MM.1S (cell line): ENCODE measurements at places on chromosomes 7 and 10.

DNA sequence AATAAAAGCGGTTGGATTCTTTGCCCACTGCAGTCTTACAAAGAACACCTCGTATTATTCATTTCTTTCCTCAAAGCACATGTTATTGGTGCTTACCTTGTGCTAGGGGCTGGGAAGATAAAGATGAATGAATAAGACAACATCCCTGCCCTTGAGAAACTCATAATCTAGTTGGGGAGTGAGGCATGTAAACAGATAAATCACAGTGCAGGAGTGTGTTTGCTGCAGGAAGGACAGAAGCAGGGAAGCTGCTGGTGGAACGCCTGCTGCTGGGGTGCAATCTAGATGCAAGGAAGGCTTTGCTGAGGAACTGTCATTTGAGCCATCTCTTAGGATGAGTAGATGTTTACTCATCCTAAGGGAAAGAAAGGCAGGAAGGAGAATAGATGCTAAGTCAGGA, 135.6 kb downstream of the TMEM178B start:
- no peaks in the 10 kb centered on the region for H3K36me3 ChIP-seq
- H3K4me1 ChIP-seq, result no peaks in the 10 kb centered on the region
- DNase-seq, result no peak

- DNase-seq, result peak; percentile 18
- H3K27ac ChIP-seq, result no peak overlapping the region
- H3K4me3 ChIP-seq, result peak overlapping the region; percentile 52
- peaks cover 29% of the 10 kb centered on the region for H3K4me1 ChIP-seq
These were observed 155.5 kb upstream of the LYZL2 start for GRCh38 chr10:30784897-30785605.

GRCh38 chr7:99992330-99993038, 16.7 kb upstream of the AZGP1 start:
- no peaks in the 10 kb centered on the region for H3K36me3 ChIP-seq
- H3K27me3 ChIP-seq, result peaks cover 29% of the 10 kb centered on the region; the same call in 1 of the 2 replicates
- no peaks in the 10 kb centered on the region for H3K4me1 ChIP-seq
- H3K4me3 ChIP-seq, result no peak overlapping the region

GRCh38 chr10:62244088-62244487, 24.6 kb downstream of the RTKN2 start:
- peak overlapping the region; percentile 34 for H3K4me3 ChIP-seq
- DNase-seq, result no peak
- peak overlapping the region; percentile 57; the same call in 1 of the 2 replicates for H3K27ac ChIP-seq
- H3K27me3 ChIP-seq, result no peaks in the 10 kb centered on the region
- peaks cover 24% of the 10 kb centered on the region for H3K4me1 ChIP-seq

GRCh38 chr7:4783762-4784351, 8.4 kb downstream of the AP5Z1 start:
- H3K36me3 ChIP-seq, result no peaks in the 10 kb centered on the region
- no peak for DNase-seq
- H3K27me3 ChIP-seq, result no peaks in the 10 kb centered on the region

DNA sequence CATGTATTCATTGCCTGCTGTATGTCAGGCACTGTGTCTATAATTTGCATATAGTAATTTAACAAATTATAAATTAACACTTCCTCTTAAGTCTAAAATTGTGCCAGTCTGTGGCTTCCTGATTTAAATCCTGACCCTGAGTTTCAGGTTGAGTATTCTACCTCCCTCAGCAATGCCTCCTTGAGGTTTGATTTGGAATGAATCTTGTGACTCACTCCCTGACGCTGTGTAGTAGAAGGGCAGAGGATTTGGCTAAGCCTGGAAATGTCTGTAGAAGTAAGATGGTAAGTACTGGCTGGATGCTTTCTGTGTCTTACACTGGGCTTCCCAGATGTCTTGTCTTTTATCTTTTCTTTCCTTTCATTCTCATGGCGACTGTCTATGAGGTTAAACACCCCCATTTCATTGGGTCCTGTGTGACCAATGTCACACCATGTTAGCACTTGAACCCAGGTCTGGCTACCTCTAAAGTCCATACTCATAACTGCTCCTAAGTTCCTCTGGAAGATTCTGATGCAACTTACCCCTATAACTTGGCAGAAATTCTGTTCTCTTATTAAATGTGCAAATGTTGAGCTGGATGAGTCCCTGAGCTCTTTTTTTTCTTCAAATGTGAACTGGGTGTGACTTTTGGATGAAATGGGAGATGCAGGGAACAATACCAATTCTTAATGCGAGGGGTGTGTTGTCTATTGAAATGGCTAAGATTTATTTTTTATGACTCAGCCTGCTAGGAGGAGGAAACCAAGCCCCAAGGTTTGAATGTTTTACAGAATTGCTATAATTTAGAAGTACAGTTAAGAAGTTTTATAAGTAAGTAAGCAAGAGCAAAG, 48.5 kb downstream of the PLCE1 start:
- no peak for DNase-seq
- no peaks in the 10 kb centered on the region for H3K27me3 ChIP-seq
- H3K4me1 ChIP-seq, result no peaks in the 10 kb centered on the region
- H3K4me3 ChIP-seq, result no peak overlapping the region
- no peak overlapping the region for H3K27ac ChIP-seq

DNA sequence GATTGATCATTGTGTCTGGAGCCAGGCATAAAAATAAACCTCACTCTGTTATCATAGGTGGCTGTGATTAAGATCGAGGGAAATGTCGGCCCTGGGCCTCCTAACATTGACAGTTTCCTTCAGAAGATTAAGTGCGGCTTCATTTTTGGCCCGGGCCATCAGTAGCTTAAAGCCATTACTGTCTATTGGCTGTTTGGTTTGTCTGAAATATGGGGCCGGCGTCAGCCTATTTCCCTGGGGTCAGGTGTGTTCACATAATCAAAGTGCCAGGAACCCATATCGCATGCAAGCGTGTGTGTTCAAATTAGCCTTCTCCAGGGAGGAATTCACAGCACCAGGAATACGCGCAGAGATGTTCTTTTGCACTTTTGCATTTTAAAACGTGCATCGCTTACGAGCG, 114.7 kb downstream of the CUX1 start:
- no peak overlapping the region for H3K27ac ChIP-seq
- no peak overlapping the region for H3K4me3 ChIP-seq
- H3K4me1 ChIP-seq, result 0 out of 2 replicates have a peak, but pooled peaks cover 4% of the 10 kb centered on the region
- DNase-seq, result no peak
- no peaks in the 10 kb centered on the region for H3K36me3 ChIP-seq
- H3K27me3 ChIP-seq, result no peaks in the 10 kb centered on the region

DNA sequence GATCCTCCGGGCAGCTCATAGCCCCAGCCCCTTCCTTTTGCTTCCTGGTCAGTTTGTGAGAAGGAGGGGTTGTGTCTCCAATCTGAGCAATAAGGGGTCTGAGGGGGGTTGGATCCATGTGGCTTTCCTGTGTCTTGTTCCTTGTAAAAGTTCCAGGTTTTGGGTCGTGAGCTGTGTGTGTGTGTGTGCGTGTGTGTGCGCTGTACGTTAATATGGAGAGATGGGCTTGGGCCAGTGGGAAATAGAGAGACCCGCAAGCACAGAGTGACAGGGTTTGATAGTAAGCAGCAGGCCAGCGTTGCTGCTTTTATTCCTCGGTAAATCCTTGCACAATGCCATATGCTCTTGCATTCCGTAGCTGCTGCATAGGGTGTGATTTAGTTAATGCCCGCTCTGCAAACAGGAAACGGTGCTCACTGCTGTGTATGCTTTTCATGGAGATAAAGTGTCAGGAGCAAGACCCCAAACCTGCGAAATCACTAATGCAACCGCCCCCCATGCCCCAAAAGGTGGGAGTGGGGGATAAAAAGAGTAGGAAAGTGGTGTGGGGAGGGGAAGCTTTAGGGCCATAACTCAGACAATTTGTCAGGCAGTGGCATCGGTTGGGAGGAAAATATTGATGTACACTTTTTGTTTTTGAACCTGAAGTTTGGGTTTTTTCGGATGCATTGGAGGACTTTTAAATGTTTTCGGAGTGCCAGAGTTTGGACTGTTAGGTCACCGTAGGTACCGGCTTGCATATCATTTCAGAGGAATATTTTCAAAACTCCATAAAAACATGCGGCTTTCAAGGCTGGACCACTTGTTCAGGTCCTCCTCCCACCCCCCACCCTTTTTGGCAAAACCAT, 108.7 kb downstream of the TCF7L2 start:
- H3K4me3 ChIP-seq, result no peak overlapping the region
- no peak for DNase-seq
- H3K4me1 ChIP-seq, result no peaks in the 10 kb centered on the region
- H3K27ac ChIP-seq, result no peak overlapping the region

- no peak overlapping the region for H3K4me3 ChIP-seq
- no peaks in the 10 kb centered on the region for H3K27me3 ChIP-seq
- no peaks in the 10 kb centered on the region for H3K36me3 ChIP-seq
- H3K4me1 ChIP-seq, result no peaks in the 10 kb centered on the region
These were observed 58.8 kb downstream of the DIP2C start for GRCh38 chr10:630581-631073.

DNA sequence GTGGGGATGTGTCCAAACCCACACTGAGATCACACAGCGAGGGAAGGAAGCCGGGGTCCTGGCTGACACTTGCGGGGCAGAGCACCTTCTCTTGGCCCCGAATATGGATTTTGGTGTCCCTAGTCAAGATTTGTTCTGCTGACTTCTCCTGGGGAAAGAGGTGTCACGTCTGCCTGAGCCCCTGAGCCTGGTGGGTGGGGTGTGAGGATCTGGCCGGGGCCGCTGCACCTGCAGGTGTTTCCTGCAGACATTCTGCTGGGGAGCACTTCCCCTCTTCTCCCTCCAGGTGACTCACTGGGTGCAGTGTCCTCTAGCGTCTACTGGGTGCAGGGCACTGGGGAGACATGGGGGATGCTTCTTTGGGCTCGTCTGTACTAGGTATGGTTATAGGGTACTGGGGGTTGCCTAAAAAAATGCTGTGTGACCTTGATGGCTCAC, 99.2 kb downstream of the GRK5 start:
- peak overlapping the region; percentile 98 for H3K27ac ChIP-seq
- H3K36me3 ChIP-seq, result no peaks in the 10 kb centered on the region
- H3K27me3 ChIP-seq, result no peaks in the 10 kb centered on the region
- peak overlapping the region; percentile 81 for H3K4me3 ChIP-seq
- peak; percentile 93 for DNase-seq

- H3K4me3 ChIP-seq, result no peak overlapping the region
- H3K27ac ChIP-seq, result no peak overlapping the region
- H3K4me1 ChIP-seq, result 0 out of 2 replicates have a peak, but pooled peaks cover 7% of the 10 kb centered on the region
- no peaks in the 10 kb centered on the region for H3K36me3 ChIP-seq
- DNase-seq, result no peak
These were observed 1.8 kb downstream of the STMP1 start for GRCh38 chr7:135664046-135664589.

DNA sequence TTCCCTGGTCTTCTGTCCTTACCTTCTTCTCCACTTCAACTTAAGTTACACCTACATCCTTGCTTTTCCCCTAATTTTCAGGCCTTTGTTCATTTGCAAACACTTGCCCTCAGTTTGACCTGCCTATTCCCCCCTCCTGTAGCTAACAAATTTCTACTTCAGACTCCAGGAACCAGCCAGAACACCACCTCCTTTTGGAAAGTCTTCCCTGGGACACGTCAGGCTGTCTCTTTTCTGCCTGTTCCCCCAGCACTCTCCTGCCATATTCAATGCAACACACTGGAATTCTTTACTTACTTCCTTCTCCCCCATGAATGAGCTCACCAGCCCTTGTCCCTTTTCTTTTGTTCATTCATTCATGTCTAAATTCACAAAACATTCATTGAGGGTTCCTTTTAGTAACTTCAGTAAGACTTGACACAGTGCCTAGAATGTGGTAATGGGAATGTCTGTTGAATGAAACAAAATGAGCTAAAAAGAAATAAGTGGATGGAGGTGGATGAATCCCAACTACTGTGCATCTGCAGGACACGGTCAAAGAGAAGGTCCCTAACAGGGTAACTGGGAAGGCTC, 478.0 kb downstream of the KCNMA1 start:
- no peaks in the 10 kb centered on the region; the same call in 1 of the 2 replicates for H3K4me1 ChIP-seq
- H3K36me3 ChIP-seq, result no peaks in the 10 kb centered on the region
- no peak overlapping the region for H3K4me3 ChIP-seq
- DNase-seq, result no peak
- no peaks in the 10 kb centered on the region for H3K27me3 ChIP-seq
